ENCODE measurements at places on chromosomes 12 and 14. TPM values are rescaled to one million over a fixed set of nuclear protein-coding genes. Genes with fewer than 3 reads are reported as not detected.

Gene GSG1
- 14.9 TPM for polyA plus RNA-seq

GRCh38 chr12:116162071-116162470 is 115.4 kb downstream of the MED13L start:
- no peak for DNase-seq

DNA sequence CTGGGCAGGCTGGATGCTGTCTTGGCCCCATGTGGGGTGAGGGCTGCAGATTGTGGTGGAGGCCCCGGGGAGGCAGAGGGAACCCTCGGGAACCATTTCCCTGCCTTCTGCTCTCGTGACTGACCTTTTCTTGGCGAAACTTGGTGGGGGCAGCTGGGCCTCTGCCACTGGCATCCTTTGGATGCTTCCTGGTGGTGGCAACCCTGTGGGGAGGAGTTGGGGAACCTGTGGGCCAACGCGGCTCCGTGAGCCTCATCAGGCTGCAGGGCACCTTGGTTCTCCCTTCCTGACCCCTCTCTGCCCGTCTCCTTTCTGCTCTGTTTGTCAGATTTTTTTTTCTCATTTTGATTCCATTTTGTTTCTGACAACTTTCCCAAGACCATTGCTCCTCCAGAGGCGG is 14.4 kb downstream of the TMEM121 start:
- DNase-seq: no peak

Gene KLRG1
- polyA plus RNA-seq: 2.5 TPM

DNA sequence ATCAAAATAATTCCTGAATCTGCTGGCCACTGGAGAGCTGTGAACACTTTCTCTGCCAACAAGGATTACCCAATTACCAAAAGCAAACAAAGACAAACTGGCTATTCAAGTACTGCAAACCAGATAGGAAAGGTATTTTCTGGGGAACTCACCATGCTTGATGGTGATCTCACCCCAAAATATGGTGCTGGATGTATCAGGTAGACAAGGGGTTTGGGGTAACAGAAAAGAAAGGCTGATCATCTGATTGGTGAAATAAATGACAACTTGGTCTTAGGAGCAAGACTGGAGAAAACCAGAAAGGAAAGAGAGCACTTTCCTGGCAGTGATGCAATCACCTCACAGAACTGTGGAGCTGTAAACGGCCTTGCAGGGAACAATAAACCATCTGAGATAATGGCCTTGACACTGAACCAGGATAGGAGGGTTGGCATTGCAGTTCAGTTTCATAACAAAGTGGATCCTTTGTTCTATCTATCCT is 31.0 kb upstream of the NPFF start:
- DNase-seq: no peak

DNA sequence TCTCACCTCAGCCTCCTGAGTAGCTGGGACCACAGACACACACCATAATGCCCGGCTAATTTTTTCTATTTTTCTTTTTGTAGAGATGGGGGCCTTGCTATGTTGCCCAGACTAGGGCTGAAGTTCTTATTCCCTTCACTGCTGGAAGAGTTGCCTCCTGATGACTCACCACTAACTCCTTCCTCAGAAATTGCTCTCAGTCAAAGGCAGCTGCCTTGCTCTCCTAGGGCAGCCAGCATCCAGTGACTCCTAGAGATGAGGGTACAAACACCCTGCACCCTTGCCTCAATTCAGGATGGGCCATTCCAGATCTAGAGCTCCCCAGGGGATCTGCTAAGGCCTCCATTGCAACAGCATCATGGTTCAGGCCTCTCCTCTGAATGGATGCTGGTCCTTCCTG is 54.0 kb upstream of the RASSF8 start:
- no peak for DNase-seq

Gene UBE3B
- 28.6 TPM for polyA plus RNA-seq

Gene GDF3
- polyA plus RNA-seq: not detected

DNA sequence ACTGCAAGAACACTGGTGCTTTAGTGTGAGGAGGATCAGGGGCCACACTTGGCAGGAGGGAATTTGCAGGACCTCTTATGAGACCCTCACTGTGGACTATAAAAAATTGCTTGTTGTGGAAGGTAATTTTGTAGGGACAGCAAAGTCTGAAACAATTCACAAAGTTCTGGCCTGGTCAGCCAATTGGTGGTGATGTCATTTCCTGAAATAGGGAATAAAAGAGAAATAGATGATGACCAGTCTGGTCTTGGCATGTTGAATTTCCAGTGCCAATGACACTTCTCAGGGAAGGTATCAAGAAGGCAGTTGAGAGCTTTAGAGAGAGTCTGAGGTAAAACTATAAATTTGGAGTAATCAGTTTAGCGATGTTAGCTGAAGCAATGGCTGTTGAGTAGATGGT is 129.3 kb upstream of the LMNTD1 start:
- no peak for DNase-seq

DNA sequence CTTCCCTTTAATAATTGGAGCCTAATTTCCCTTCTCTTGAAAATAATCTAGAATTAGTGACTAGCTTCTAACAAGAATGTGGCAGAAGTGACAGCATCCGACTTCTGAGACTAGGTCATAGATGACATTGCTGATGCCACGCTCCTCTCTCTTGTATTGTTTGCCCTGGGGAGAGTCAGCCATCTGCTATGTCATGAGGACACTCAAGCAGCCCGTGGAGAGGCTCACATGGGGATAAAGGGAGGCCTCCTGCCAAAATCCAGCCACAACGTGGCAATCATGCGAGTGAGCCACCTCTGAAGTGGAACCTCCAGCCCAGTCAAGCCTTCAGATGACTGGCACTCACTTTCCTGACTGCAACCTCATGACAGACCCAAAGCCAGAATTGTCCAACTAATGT is 54.2 kb upstream of the LRRK2 start:
- no peak for DNase-seq

Gene GNG2
- polyA plus RNA-seq: 62.0 TPM

Gene MYBPC1
- 4,116 TPM for polyA plus RNA-seq

Gene CDCA3
- polyA plus RNA-seq: 28.0 TPM

- no peak for DNase-seq
Observed at GRCh38 chr12:89760783-89761182, 52.1 kb upstream of the ATP2B1 start.

DNA sequence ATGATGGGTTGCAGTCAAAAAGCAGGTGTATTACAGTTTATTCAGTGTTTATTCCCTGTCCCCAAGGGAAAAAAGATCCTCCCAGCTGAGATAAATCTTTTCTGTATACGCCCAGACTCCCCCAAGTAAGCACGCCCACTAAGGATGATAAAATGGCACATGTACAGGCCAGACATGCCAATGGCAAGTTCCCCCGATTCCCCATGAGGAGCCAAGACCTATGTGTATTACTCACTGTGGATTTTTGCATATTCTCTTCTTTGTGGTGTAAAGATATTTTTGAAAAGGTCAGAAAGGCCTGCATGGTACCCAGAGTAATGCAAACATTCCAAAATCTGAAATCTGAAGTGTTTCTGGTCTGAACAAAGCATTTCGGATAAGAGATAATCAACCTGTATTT is 22.2 kb downstream of the NR2C1 start:
- DNase-seq: no peak

Gene PCK2
- polyA plus RNA-seq: 2.2 TPM

Gene RFX4
- not detected for polyA plus RNA-seq

GRCh38 chr14:98976271-98976670 is 295.7 kb downstream of the BCL11B start:
- no peak for DNase-seq

- DNase-seq: no peak
Observed at GRCh38 chr12:84813780-84814663, 98.6 kb downstream of the SLC6A15 start.

- no peak for DNase-seq
Observed at GRCh38 chr12:13562915-13563742, 366.6 kb downstream of the EMP1 start.

DNA sequence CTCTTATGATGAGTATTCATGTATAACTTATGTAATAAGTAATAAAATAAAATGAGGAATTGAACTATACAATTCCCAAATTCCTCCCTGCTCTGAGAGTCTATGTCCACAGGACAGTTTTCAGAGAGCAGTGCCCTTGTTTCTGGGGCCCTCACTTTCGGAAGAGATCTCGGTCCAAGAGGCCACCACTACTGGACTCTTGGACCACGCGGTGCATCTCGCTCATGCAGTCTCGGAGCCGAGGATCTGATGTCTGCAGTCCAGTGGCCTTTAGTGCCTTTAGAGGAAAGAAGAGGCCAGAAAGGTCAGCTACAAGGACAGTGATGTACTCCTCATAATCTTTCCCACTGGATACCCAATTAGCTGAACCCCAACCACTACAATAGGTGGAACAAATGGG is 8.3 kb downstream of the GLS2 start:
- no peak for DNase-seq

- no peak for DNase-seq
Observed at GRCh38 chr14:94124582-94125377, 4.6 kb downstream of the IFI27L2 start.

- DNase-seq: peak; percentile 50
Observed at GRCh38 chr12:12784911-12785814, at the start of gene APOLD1. Gene APOLD1, plus strand, starts transcription at chr12:12785659. Its CDS starts 33 bp downstream, at chr12:12785692.

DNA sequence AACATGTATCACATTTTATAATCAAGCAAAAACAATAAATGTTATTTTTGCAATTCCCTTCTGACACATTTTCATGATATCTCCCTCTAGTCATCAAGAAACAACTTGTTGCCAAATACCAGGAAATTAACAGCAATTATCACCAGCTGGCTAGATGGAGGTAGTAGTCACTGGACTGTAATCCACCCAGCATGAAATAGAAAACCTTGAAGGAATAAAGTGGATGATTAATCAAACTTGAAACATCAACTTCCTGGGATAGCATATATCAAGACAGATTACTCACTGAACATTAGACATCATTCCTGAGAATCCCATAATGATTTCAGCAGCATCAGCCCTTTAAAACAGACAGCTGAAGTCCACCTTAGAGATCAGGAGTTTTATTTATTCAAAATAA is 259.0 kb downstream of the CCDC59 start:
- no peak for DNase-seq

DNA sequence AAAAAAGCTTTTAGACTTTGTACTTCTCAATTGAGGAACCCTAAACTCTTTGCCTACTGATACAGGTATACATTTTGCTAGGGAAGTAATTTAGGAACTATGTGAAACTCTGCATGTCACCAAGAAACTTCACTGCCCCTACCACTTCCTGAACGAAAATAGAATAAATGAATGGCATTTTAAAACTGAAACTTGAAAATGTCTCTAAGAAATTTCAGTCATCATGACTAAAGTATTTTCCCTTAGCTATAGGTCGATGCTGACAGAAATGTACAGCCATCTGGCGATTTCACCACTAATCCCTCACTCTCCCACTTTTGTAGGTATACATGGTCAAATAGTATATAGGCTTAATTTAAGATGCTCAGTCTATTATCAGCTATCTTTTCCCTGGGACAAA is 194.9 kb upstream of the SYT10 start:
- no peak for DNase-seq

Data from muscle of arm (tissue), 14 donors.